Panc1 (cell line): ENCODE measurements at places on chromosomes 1 and 21. TPM values are rescaled to one million over a fixed set of nuclear protein-coding genes. Genes with fewer than 3 reads are reported as not detected.

DNA sequence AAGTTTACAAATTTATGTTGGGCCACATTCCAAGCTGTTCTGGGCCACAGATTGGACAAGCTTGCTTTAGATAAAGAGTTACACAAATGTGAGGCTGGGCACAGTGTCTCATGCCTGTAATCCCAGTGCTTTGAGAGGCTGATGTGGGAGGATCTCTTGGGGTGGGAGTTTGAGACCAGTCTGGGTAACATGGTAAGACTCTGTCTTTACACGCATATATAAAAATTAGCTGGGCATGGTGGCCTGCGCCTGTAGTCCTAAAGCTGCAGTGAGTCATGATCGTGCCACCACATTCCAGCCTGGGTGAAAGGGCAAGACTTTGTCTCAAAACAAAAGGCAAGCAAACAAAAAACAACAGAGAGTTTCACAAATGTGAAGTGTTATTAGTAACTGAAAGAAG is 5.9 kb upstream of the VCAM1 start:
- DNase-seq: no peak

GRCh38 chr1:68180441-68181164 is 51.7 kb downstream of the WLS start:
- no peak for DNase-seq

DNA sequence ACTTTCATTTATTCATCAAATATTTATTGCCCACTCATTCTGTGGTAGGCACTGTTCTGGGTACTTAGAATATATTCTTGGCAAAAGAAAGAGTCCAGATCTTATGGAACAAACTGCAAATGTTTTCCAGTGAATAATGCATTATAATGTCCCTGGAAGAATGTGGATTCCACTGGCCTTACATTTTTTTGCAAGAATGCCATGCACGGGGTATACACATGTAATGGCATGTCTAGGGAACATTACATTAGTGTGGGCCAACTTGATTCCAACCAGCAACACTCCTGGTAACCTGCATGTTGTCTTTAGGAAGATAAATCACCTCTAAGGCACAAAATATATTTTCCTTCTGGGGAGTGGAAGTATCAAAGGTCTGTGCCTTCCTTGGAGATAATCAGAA is 33.0 kb upstream of the IFI44L start:
- no peak for DNase-seq

- DNase-seq: no peak
These were observed 149.7 kb downstream of the PGBD5 start for GRCh38 chr1:230276401-230276800.

DNA sequence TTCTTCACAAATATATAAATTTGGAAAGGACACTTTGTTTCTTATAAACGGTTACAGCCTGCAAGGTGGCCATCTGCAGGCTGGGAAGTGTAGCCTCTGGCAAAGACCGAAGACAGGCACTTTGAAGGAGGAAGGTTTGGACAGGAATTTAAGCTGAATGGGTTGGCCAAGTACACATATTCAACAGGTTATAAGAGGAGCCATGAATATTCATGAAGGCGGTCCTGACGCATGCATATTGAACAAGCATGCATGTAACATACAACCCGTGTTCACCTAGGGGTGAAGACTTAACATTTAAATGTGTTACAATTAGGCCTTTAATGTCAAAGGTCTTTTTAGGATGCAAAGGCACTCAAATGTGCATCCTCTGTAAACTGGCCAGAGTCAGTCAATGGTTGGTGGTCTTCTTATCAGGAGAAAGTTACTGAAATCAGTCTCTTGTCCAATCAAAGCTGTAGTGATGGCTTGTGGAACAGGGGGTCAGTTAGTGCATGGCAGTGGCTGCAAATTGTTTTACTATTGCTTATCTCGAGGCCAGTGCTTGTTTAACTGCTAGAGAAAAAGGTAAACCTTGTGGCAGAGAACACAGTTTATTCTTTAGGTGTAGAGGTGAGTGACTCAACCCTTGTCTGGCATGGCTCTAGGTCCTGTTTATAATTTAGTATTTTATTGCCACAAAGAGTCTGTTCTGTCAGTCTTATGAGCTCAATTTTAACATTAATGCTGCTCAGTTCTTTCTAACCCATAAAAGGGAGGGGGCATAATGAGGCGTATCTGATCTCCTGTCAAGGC is 70.3 kb upstream of the F3 start:
- no peak for DNase-seq

DNA sequence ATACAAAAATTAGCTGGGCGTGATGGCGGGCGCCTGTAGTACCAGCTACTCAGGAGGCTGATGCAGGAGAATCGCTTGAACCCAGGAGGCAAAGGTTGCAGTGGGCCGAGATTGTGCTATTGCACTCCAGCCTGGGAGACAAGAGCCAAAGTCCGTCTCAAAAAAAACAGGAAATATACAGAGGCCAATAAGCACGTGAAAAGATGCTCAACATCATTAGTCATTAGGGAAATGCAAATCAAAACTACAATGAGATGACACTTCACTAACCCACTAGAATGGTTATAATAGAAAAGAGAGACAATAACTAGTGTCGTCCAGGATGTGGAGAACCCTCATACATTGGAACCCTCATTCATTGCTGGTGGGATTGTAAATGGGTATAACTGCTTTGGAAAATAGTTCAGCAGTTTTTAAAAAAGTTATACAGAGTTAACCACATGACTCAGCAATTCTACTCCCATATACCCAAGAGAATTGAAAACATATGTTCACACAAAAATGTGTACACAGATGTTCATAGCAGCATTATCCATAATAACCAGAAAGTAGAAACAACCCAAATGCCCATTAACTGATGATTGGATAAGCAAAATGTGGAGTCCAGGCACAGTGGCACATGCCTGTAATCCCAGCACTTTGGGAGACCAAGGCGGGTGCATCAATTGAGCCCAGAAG is 6.4 kb upstream of the E2F2 start:
- DNase-seq: no peak

Gene OR2T11
- not detected for total RNA-seq
